ENCODE measurements at places on chromosomes 7 and 10.

DNA sequence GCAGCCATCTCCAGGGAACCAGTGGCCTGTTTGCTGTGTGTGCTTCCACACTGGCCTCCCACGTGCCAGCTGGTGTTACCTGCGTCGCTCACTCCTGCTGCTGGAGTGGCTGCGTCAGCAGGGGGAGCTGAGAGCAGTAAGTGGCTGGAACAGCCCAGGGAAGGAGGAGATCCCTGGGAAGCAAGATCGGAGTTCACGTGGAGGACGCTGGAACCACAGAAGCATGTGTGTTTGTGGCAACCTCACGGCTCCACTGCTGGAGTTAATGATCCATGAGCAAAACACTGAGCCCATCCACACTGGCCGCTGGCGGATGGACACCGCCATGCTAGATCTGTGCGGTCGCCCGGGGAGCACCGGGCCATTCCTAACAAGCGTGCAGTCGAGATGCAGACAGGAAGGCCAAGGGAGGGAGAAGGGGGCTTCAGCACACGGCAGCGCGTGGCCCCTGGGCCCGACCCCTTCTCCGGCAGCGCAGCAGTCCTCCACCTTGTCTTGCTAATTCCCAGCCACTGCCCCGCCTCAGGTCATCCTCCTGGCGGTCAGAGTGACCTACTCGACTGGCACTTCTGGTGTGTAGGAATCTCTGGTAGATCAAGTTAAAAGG is 68.5 kb upstream of the EEPD1 start:
- no peak for DNase-seq

- DNase-seq = no peak
Observed at GRCh38 chr7:53476566-53476965, 441.1 kb downstream of the POM121L12 start.

- DNase-seq = no peak
Observed at GRCh38 chr10:120824881-120825309, 26.3 kb upstream of the WDR11 start.

DNA sequence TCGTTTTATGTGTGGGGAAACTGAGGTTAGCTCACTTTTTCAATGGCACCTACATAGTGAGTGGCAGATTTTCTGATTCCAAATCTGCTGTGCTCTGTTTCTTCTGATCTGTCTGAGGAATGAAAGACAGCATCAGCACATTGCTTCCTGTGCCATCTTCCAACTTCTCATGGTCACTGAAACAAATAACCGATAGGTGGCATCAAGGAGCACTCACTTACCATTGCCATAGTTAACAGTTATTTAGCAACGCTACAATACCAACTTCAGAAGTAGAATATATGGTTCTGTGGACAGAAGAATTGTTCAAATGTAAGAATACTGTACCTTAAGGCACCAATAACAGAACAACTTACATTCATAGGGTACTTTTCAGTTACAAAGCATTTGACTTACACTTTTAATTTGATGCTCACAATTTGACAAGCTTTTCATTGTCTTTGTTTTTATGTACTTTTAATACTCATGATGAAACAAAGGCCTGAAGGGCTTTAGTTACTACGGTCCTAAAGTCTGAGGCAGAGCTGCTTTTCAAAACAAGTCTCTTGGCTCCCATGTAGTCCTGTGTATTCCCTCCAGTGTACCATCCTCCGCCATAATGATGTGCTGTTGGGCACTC is 228.9 kb upstream of the TCF7L2 start:
- no peak for DNase-seq

- no peak for DNase-seq
Observed at GRCh38 chr7:45068236-45069023, 20.3 kb downstream of the NACAD start.

DNA sequence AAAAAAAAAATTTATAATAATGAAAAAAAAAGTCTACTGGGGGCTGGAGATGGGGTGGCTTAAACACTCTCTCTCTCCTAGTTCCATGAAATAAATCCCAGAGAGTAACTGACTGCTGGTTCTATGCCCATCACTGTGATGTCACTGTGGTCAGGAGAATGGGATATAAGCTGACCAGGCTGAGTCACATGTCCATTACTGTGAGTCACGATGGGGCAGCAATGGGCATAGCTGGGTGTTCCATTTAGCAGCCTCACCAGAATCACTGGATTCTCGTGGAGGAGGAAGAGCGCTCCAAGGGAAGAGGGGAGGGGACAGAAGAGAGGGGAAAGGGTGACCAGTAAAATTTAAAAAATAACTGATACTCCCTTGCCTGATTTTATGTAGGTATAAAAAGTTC is 37.1 kb downstream of the MASTL start:
- DNase-seq = no peak

DNA sequence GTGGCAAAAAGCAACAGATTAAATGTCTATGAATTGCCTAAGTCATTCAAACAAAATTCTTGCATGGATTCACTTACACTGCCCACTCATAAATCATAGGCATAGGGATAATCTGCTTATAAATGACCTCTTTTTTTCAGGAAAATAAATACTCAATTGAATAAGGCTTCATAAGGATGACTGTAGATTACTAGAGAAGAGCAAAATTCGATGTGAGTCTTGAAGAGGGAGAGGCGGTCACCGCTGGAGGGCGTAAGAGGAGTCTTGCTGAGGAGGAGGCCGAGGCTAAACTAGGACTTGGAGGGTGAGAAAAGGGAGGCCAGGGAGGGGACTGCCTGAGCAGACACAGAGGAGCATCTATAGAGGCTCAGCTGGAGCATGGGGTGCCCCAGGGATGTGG is 135.4 kb upstream of the RSU1 start:
- no peak for DNase-seq

DNA sequence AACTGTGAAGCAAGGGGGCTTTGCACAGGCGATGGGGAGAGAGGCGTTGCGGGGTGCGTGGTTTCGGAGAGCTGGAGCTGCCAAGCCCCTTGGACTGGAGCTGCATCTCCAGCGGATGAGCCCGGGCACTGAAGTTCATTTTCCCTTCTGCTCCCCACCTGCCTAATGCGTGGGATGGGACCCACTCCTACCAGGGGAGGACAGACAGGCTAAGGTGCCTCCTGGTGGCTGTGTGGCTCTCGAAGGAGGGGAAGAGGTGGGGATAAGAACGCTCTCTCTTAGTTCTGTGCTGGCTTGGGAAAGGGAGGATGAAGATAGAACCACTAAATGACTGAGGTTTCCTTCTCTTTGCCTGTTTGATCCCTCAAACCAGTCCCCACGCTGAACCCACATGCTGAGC is 177.6 kb upstream of the PITRM1 start:
- DNase-seq = no peak

DNA sequence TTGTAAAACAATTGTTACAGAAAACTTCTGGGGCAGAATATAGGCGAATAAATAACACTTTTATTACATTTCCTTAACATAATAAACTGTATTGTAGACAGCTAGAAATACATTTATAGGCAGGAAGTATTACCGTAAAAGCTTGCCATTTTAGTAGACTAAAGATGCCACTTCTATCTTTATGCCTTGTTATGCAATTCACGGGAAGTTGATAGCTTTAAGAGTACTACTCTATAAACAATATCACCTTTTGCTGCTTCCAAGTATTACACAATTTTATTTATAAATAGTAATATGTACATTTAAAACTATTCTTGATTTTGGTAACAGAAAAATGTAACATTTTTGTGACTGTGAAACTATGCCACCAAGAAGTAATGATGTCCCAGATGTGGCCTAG is 37.9 kb downstream of the PALS2 start:
- DNase-seq = no peak

GRCh38 chr10:46226900-46227558 is 59.8 kb upstream of the ANTXRL start:
- no peak for DNase-seq

- no peak for DNase-seq
Observed at GRCh38 chr10:23478570-23478969, 39.7 kb downstream of the OTUD1 start.

GRCh38 chr10:89888321-89889070 is 187.1 kb downstream of the KIF20B start:
- DNase-seq = no peak

DNA sequence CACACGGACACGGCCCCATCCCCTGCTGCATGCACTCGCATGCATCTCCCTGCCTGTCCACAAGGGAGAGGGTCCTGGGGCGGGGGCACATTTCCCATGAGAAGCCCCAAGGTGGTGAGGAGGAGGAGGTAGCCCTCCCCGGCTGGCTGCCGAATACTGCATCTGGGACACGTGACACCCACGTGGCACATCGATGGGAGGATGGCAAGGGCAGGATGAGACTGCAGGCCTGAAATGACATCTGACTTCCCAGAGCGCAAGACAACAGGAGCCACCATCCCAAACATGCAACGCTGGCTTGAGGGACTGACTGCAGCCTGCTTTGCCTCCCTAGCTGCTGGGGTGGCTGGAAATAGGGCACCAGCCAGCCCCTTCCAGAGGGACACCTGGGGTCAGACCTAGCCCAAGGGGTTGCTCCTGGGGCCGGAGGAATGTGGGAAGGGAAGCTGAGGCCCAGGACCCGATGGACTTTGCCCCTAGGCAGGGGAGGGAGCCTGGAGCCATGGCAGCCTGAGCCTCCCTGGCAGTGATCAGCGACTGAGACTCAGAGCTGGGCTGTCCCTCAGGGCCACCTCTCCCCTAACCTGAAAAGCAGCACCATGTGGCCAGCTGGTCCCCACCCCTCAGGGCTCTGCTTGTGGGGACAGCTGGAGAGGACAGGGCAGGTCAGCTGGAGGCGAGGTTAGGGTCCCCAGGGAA is 16.1 kb downstream of the BUD23 start:
- no peak for DNase-seq

- no peak for DNase-seq
Observed at GRCh38 chr10:100567249-100567648, 31.5 kb downstream of the HIF1AN start.

DNA sequence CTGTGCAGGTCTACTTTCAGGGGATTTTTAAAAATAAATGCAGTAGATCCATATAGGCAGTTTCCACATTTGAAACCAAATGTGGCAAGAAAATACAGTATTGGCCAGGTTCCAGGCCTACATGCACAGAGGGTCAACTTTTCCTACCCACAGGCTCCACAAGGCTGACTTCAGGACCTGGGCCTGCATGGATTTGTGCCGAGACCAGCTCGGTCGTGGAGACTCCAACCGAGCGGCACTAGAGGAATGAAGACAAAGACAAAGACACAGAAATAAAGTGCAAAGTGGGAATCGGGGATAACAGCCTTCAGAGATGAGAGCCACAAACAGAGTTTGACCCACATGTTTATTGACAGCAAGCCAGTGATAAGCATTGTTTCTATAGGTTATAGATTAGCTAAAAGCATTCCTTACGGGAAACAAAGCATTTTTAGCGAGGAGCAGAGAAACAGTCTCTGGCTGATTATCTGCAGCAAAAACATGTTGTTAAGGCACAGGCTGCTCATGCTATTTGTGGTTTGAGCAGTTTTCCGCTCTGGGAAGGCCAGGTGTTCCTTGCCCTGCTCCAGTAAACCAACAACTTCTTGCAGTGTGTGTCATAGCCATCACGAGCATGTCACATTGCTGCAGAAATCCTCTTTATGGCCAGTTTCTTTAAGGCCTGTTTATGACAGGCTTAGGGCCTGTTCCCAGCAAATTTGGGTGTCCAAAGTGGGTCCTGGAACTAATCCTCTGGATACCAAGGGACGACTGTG is 52.6 kb downstream of the ZNF37A start:
- no peak for DNase-seq

DNA sequence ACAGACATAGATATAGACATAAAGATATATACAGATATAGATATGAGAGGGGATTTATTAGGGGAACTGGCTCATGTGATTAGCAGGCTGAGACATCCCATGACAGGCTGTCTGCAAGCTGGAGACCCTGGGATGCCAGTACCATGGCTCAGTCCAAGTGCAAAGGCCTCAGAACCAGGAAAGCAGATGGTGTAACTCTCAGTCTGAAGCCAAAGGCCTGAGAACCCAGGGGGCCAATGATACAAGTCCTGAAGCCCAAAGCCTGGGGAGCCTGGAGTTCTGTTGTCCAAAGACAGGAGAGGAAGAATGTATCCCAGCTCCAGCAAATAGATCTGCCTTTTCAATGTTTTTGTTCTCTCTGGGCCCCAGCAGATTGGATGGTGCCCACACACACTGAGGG is 5.5 kb downstream of the NCOA4 start:
- DNase-seq = no peak

- no peak for DNase-seq
Observed at GRCh38 chr7:55557666-55558188, 14.6 kb downstream of the VOPP1 start.

- no peak for DNase-seq
Observed at GRCh38 chr10:131848296-131848695, 52.5 kb upstream of the PPP2R2D start.

DNA sequence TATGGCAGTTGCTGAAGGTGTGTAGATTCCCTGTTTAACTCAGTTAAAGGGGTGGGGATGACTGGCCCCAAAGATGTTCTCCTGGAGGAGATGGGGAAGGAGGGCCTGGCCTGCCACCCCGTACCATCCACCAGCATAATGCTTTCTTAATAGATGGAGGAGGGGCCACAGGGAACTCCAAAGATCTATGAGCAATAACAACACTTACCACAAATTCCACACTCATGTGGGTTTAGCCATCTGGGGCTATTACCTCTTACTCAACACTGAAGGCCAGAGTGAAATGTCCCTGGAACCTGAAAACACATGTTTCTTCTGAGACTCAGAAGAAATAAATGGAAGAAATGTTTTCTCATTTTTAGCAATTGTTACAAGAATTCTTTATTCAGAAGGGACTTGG is 259.0 kb downstream of the CXCL12 start:
- no peak for DNase-seq

- no peak for DNase-seq
Observed at GRCh38 chr10:75754096-75754831, 322.8 kb downstream of the LRMDA start.

GRCh38 chr7:2520761-2521290 is 1.3 kb downstream of the LFNG start:
- DNase-seq = no peak

DNA sequence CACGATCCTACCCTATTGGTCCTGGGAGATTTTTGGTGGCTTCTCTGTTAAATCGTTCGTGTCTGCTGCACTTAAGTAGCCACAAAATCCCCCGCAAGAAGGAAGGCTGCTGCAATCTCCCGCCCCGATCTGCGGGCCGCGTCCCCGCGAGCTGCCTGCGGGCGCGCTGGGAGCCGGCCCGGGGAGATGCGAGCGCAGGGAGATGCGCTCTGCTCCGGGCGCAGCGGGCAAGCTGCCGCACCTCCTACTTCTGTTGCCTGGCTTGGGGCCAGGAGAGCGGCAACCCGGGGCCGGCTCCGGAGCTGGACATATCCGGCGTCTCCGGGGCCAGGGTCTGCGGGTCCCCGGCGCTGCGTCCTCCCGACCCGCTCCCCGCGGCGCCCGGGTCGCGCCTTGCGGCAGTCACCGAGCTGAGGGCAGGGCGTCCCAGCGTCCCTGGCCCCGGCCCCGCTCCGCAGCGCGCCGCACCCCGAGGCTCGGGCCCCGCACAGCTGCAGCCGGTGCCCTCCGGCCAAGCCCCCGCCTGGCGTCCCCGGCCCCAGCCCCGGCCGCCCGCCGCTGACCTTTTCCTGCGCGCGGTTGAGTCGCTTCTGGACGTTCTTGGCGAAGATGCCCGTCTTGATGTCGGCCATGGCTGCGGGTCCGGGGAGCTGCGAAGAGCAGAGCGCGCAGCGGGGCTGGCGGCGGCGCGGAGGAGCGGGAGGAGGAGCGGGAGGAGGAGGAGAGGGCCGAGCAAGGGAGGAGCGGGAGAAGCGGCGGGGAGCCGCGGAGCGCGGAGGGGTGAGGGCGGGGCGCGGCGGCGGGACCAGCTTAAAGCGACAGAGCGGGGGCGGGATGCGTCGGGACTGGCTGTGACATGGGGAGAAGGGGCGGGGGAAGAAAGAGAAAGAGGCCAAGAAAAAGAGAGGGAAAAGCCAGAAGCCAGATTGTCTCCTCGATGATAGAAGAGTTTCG is at the start of gene AMPH:
Gene AMPH, minus strand, starts transcription at position 654 of the 954 bp plus-strand sequence. Its CDS starts 22 bp downstream, at position 632.
- no peak for DNase-seq

Data from stimulated activated CD8-positive, alpha-beta memory T cell treated with anti-CD3 and anti-CD28 coated beads, Interleukin-15, amount 100 ng/mL, for 24 hours (primary cell).